ENCODE measurements at places on chromosomes 2 and 18. TPM values are rescaled to one million over a fixed set of nuclear protein-coding genes. Genes with fewer than 3 reads are reported as not detected.

Gene KCNG2
- not detected for total RNA-seq

Gene MRPS9
- total RNA-seq = 32.0 TPM

Gene PLCD4
- total RNA-seq = 0.85 TPM

Gene DES
- not detected for total RNA-seq

Gene RNF125
- 0.09 TPM for total RNA-seq

Gene FOXI3
- total RNA-seq = not detected

Gene ADRA2B
- not detected for total RNA-seq

Gene UGT1A1
- not detected for total RNA-seq

Gene IL18RAP
- total RNA-seq = not detected

Gene GPR75
- 1.3 TPM for total RNA-seq

Gene CFAP53
- 0.28 TPM for total RNA-seq

Gene UBXN4
- 60.8 TPM for total RNA-seq

Gene DDX1
- total RNA-seq = 90.9 TPM

Gene FAM228A
- 0.28 TPM for total RNA-seq

Gene RAB6D
- not detected for total RNA-seq

Gene PTPRM
- total RNA-seq = 80.9 TPM

All from endothelial cell of coronary artery (primary cell).